ENCODE measurements at places on chromosomes 7 and 10. TPM values are rescaled to one million over a fixed set of nuclear protein-coding genes. Genes with fewer than 3 reads are reported as not detected.

The LIPM gene
- total RNA-seq = not detected

The LSM5 gene
- 18.0 TPM for total RNA-seq

The UCMA gene
- not detected for total RNA-seq

The GGCT gene
- total RNA-seq = 24.6 TPM

The FAM25A gene
- total RNA-seq = not detected

The SUN3 gene
- not detected for total RNA-seq

The AOAH gene
- total RNA-seq = not detected

The BEND7 gene
- 1.5 TPM for total RNA-seq

The SPDYE6 gene
- total RNA-seq = not detected

The NUDCD3 gene
- total RNA-seq = 59.2 TPM

All from subcutaneous preadipocyte (primary cell).